Inflammatory macrophage treated with lipopolysaccharide for 1 hour (primary cell): ENCODE measurements at places on chromosomes 7 and 10.

DNA sequence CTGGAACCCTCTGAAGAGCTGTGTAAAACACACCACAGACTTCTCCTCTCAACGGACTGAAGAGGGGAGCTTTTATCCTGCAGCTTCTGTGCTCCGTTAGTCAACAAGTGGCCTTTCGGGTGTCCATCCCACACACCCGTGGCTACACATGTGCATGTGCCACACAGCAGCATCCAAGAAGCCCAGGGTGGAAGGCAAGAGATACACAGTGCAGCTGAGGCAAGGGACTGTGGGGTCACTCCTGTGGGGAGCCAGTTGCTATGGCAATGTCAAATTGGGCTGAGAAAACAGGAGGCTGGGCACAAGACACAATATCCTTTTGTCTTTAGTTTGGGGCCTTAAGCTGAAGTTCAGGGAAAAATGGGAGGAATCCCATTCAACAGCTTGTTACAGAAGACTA, 28.7 kb downstream of the NET1 start:
- no peak for DNase-seq

DNA sequence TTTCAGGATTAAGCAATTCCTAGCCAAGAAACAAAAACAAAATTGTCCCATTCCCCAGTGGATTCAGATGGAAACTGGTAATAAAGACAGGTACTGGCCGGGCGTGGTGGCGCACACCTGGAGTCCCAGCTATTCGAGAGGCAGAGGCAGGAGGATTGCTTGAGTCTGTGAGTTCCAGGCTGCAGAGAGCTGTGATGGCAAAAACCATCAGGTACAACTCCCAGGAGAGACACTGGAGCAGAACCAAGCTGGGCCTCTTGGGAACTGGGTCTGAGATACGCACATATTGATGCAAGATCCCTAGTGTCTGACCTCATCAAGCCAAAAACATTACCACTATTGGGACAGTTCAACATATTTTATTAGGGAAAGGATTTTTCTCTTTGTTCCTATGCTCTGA, 84.0 kb upstream of the ANLN start:
- DNase-seq: no peak

DNA sequence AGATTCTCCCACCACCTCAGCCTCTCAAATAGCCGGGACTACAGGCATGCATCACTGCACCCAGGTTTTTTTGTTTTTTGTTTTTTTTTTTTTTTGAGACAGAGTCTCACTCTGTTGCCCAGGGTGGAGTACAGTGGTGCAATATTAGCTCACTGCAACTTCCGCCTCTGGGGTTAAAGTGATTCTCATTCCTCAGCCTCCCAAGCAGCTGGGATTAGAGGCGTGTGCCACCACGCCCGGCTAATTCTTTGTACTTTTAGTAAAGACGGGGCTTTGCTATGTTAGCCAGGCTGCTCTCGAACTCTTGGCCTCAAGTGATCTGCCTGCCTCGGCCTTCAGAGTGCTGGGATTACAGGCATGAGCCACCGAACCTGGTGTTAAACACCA, 107.5 kb upstream of the KIF5B start:
- no peak for DNase-seq

DNA sequence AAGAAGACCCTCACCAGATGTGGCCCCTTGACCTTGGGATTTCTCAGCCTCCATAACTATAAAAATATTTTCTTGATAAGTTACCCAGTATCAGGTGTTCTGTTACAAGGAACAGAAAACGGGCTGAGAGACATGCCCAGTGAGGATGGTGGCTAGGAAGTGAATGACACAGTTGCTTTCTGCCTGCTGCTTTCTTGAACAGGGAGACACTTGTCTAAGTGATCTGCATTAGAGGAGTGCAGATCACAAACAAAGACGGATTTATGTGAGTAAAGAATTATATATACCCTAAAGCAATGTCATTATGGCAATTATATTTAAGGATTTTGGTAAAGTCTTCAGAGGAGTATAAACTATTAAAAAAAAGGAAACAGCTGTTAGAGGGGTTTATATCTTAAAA, 169.2 kb upstream of the AHR start:
- DNase-seq: no peak
